ENCODE measurements at places on chromosomes 11 and 22. TPM values are rescaled to one million over a fixed set of nuclear protein-coding genes. Genes with fewer than 3 reads are reported as not detected.

- no peak for DNase-seq
These were observed 15.5 kb downstream of the RELT start for GRCh38 chr11:73391665-73392064.

- DNase-seq: no peak
These were observed 12.9 kb downstream of the CAPN5 start for GRCh38 chr11:77079666-77080065.

GRCh38 chr22:33577862-33578411 lies 342.3 kb downstream of the LARGE1 start:
- DNase-seq: no peak

ISX gene
- total RNA-seq: 38.3 TPM

DNA sequence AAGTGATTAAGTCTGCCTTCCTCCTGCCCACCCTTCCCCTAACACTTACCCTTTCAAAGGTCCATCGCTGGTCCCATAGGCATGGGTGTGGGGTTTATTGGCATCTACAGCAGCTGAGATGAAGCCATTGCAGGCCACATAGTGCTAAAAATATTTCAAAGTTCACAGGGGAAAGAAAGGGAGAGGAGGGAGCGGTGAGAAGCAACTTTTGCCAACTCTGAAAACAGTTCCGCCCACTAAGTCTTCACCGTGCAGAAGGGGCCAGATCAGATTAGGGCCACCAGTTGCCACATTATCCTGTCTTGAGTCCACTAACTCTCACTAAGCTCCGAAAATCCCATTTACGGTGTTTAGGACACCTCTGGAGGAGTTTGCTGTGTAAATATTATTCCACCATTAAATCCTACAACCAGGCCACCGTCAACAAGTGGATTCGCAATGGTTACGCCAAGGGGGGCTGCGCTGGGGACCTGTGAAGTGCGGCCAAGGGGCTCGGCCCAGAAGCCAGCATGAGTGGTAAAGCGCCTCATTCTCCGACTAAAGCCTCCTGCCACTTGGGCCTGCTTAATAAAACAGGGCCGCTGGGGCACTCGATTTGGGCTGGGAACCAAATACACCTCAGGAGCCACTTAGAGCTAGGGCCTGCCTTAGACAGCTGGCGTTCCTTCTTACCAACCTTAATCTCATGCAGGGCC lies 534.9 kb downstream of the MIAT start:
- DNase-seq: no peak

DNA sequence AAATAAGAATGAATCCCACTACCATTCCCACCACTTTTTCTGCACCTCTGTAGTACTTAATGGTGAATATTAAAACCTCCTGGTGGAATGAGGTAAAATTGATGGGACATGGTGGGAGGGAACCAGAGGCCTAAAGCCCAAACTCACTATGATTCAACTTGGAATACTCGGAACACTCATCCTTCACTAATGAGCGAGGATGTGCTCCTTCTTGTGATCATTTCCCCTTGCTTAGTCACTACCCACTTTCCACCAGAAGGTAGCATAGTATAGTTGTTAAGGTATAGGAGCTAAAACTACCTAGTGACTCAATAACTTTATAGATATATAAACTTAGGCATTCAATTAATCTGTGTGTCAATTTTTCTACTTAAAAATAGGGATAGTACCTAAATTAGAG lies 728.9 kb downstream of the OPCML start:
- no peak for DNase-seq

DNA sequence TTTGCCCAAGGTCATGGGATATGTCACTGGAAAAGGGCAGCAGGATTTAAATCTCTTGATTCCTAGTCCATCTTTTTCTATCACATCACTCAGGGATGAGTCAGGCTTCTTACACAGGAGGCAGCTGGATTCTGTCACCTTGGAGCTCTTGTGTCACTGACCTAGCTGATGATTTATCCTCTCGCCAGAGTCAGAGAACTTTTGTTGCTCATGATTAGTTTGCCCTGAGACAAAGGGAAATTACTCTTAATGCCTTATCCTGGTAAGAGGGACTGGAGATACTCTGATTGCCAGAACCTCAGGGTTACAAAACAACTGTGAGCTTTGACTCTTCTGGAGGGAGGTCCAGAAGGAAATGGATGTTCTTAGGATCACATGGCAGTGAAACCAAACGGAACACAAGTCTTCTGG lies 10.1 kb downstream of the COA4 start:
- peak; percentile 21 for DNase-seq

GRCh38 chr11:13927481-13927880 lies 35.0 kb upstream of the SPON1 start:
- no peak for DNase-seq

DNA sequence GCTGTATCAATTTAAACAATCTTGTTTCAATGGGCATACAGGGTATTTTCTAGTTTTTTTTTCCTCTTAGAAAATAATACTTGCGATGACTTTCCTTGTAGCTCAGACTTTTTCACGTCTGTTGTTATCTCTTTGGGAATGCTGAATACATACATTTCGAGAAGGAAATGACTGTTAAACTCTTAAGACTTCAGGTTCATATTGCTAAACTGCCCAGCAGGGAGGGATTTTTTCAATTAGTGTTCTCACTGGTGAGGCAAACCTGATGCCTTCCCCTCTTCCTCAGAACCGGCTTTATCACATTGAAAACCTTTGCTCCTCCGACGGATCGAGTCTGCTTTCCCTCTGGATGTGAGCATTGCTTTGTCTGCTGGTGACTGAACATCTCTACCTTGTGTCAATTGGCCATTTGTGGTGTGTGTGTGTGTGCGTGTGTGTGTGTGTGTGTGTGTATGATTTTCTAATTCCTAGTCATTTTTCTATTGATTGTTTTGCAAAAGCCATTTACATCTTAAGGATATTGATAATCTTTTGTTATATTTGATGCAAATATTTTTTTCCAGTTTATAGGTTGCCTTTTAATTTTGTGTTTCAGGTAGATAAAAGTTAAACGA lies 6.6 kb downstream of the NEAT1 start:
- peak; percentile 59 for DNase-seq

- DNase-seq: no peak
These were observed 12.9 kb downstream of the RANGAP1 start for GRCh38 chr22:41273128-41273527.

SIK2 gene
- 19.1 TPM for total RNA-seq

RFPL3 gene
- total RNA-seq: not detected

GRCh38 chr11:64717268-64717578 lies 5.8 kb downstream of the NRXN2 start:
- no peak for DNase-seq

GRCh38 chr11:38598418-38598817 lies 2000.4 kb upstream of the RAG2 start:
- no peak for DNase-seq

RNF215 gene
- total RNA-seq: 65.5 TPM

GRCh38 chr11:96538104-96538503 lies 148.3 kb downstream of the JRKL start:
- DNase-seq: no peak

SCGB1A1 gene
- not detected for total RNA-seq

DNA sequence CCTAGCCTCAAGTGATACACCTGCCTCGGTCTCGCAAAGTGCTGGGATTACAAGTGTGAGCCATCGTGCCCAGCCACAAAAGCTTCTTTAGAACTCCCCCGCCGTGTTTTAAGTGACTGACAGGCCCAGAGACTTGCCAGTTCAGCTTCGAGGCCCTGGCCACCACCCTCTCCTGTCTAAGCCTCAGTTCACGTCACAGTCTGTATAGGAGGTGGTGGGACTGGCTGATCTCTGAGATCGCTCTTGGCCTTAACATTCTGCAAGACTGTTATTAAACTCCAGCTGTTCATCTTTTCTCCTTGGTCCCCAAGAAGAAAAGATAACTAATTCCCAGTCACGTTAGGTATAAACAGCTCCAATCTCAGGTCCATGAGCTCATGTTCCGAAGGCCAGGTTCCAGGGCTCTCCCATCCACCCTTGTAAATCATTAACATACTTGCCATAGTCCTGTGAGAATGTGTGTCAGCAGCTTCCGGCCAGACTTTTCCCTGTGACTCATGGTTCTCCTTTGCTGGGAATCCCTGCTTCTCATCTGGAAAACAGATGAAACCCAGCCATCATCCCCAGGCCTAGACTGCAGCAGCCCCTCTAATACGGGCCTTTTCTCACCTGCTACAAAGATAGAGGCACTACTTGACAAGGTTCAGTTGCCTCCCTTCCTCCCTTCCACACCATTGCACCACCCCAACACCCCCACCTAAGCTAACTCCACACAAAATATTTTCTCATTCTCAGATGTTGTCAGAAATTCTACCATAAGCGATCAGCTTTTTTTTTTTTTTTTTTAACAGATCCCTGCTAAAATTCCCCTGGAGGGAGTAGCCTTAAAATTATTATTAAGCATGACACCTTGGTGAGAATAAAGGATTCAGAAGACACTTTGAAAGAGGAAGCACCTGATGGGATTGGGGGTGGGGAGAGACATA lies 5.6 kb upstream of the KIAA0930 start:
- peak; percentile 79 for DNase-seq

- no peak for DNase-seq
These were observed 29.6 kb downstream of the C22orf31 start for GRCh38 chr22:29032014-29032475.

OR51E2 gene
- 10.3 TPM for total RNA-seq

DNA sequence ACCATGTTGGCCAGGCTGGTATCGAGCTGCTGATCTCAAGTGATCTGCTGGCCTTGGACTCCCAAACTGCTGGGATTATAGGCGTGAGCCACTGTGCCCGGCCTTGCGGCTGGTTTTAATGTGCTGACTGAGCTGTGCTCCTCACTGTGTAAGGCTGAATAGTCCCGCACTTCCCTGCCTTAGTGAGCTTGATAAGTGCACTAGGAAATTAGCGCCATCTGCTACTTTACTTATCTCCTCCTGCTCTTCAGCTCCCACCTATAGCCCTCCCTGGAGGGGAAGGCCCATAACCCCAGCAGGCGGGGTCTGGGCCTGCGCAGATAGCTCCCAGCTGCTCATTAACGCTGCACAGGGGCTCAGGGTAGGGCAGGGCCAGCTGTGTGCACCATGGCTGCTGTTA lies 49.4 kb downstream of the CLMP start:
- DNase-seq: no peak

OR8G5 gene
- not detected for total RNA-seq

Measured in transverse colon (tissue), 4 donors.